ENCODE measurements at places on chromosomes 5 and 9. TPM values are rescaled to one million over a fixed set of nuclear protein-coding genes. Genes with fewer than 3 reads are reported as not detected.

The WWC1 gene
- 94.2 TPM for total RNA-seq

DNA sequence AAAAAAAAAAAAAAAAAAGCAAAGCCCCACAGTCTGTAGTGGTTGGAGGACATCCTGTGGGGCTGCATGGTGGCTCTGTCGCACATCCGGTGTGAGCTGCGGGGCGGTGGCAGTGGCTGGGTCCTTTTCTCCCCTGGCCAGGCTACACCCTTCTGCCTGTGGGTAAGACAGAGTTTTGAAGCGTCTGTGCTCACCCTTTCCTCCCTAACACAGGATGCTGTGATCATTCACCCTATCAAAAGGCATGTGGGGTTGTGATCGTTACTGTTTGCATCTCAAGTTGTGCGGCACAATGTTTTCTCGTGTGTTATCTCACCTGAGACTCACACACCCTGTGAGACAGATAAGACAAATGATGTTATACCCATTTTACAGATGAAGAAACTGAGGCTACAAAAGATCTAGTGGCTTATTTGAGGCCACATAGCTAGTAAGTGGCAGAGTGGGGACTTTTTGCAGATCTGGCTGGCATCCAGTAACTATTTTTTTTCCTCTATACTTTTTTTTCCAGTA is 17.5 kb downstream of the IRF1 start:
- peak; percentile 69 for DNase-seq
- no peaks in the 10 kb centered on the region for H3K27me3 ChIP-seq
- H3K27ac ChIP-seq = peak overlapping the region; percentile 60
- H3K4me1 ChIP-seq = peaks cover 25% of the 10 kb centered on the region

- H3K27ac ChIP-seq = no peak overlapping the region
- H3K36me3 ChIP-seq = no peaks in the 10 kb centered on the region
- no peak overlapping the region for H3K4me3 ChIP-seq
- no peaks in the 10 kb centered on the region for H3K4me1 ChIP-seq
- no peaks in the 10 kb centered on the region for H3K27me3 ChIP-seq
- DNase-seq = no peak
Observed at GRCh38 chr5:33227247-33227646, 213.5 kb upstream of the TARS1 start.

- H3K36me3 ChIP-seq = no peaks in the 10 kb centered on the region
- H3K4me3 ChIP-seq = peak overlapping the region; percentile 60
- H3K4me1 ChIP-seq = peaks cover 47% of the 10 kb centered on the region
- H3K27me3 ChIP-seq = no peaks in the 10 kb centered on the region
- peak; percentile 75 for DNase-seq
Observed at GRCh38 chr9:134065612-134066419, 2.0 kb downstream of the BRD3 start.
